ENCODE measurements at places on chromosomes 7 and 10. TPM values are rescaled to one million over a fixed set of nuclear protein-coding genes. Genes with fewer than 3 reads are reported as not detected.

ANKRD1 gene
- total RNA-seq, result under 0.01 TPM

GRCh38 chr10:80122110-80122710 is 10.3 kb upstream of the PLAC9 start:
- DNase-seq, result no peak

RASSF4 gene
- 11.4 TPM for total RNA-seq

SLC26A3 gene
- not detected for total RNA-seq

CACNB2 gene
- 1.5 TPM for total RNA-seq

MET gene
- 29.8 TPM for total RNA-seq

- no peak for DNase-seq
Measured at GRCh38 chr10:14524691-14525324, 194.1 kb upstream of the FRMD4A start.

- DNase-seq, result peak; percentile 68
Measured at GRCh38 chr7:120055300-120055699, 217.7 kb upstream of the KCND2 start.

- no peak for DNase-seq
Measured at GRCh38 chr7:11404355-11404754, 427.6 kb downstream of the THSD7A start.

GRCh38 chr7:90384433-90384832 is 18.8 kb upstream of the CLDN12 start:
- DNase-seq, result peak; percentile 35

DNA sequence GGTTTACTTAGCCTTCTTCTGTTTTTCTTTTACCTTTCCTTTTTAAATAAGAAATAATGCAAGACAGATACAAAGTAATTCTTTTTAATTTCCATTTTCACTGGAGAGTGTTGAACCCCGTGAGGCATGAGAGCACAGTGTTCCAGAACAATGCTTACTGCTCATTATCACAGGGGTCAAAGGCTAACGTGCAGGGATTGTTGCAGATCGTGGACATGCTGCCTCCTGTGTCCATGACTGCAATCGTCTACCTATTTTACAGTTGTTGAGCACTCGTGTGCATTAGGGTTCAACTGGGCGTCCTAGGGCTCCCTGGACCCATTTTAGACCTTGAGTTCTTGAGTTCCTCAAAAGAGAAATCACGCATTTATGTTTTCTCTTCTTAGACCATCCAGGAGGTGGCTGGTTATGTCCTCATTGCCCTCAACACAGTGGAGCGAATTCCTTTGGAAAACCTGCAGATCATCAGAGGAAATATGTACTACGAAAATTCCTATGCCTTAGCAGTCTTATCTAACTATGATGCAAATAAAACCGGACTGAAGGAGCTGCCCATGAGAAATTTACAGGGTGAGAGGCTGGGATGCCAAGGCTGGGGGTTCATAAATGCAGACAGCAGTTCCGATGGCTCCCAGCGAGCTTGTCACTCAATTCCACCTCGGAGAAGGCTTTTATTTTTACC is 124.2 kb downstream of the EGFR start:
- DNase-seq, result no peak

DNA sequence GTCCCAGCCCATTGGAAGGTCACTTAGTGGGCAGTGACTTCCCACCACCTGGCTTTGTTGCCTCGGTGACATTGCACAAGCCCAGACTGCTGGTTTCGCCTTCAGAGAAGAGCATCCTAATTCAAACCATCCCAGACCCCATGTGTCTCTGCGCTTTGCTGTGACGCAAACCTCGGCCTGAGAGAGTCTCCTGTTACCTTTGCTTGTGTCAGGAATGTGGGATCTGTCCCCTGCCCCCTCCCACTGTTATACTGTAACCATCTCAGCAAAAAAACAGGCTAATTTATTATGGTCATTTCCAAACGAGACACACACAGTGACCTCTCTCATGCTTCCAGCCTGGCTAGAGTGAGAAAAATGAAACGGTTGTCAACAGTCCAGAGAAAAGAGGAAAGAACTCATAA is 25.0 kb upstream of the AQP1 start:
- DNase-seq, result no peak

GTPBP10 gene
- 18.7 TPM for total RNA-seq

DNA sequence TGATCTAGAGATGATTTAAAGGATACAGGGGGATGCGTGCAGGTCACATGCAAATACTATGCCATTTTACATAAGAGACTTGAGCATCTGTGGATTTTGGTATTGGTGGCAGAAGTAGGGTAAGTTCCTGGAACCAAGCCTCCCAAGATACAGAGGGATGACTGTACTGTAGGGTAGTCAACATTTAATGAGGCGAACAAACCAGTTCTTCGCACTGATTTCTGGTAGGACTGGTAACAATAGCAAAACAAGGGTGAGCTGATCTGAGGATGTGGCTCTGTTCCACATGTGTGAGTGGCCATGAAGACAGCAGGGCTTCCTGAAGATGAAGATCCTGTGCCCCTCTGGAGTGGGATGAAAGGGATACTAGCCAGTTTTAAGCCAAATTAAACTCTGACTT is 36.3 kb downstream of the MKX start:
- no peak for DNase-seq

ARHGAP19 gene
- total RNA-seq, result 7.4 TPM

GRCh38 chr10:30430544-30431298 is 3.3 kb upstream of the MAP3K8 start:
- no peak for DNase-seq

- no peak for DNase-seq
Measured at GRCh38 chr7:41970941-41971340, 266.1 kb downstream of the GLI3 start.

GRCh38 chr7:93146036-93146435 is 2.1 kb downstream of the SAMD9L start:
- DNase-seq, result no peak

CFTR gene
- under 0.01 TPM for total RNA-seq

TUBAL3 gene
- total RNA-seq, result not detected

DNA sequence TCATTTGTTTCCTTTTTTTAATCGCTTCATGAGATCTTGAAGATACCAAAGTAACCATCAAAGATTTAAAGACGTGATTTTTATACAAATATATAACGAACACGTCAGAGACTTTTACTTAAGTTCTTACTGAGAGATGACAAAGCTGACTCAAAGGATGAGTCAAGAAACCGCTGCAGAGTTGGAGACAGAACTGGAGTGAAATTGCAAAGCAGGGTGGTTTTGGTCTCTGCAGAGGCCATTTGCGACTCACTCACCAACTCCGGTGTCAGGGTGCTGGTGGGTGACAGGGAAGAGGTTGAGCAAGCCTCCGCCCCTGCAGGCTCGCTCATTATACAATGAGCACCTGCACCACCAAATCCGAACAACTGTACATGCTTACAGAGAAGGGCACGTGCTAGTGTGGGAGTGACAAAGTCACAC is 75.2 kb downstream of the DNAJB6 start:
- DNase-seq, result peak; percentile 93

DNA sequence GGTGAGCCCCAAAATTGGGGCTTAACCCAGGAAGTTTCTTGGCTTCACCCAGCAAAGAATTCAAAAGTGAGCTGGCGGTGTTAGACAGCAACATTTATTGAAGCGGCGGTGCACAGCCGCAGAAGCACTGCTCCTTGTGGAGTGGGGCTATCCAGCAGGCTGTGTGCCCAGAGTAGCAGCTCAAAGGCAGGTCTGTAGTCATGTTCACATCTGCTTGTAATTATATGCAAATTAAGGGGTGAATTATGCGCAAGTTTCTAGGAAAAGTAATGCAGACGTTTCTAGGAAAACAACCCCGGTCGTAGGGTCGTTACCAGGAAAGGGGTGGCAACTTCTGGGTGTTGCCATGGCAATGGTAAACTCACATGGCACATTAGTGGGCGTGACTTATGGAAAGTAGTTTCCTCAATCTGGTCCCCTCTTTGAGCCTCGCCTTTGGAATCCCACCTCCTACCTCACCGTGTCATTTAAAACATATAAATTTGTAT is 13.7 kb upstream of the KBTBD2 start:
- DNase-seq, result peak; percentile 83

GRCh38 chr10:15035385-15036301 is 8.1 kb upstream of the OLAH start:
- peak; percentile 88 for DNase-seq

- no peak for DNase-seq
Measured at GRCh38 chr10:13352519-13352918, 4.4 kb upstream of the SEPHS1 start.

- DNase-seq, result peak; percentile 76
Measured at GRCh38 chr7:78326189-78326588, 527.6 kb downstream of the PHTF2 start.

SFTPA1 gene
- not detected for total RNA-seq

GRCh38 chr7:157018997-157019608 is 8.6 kb upstream of the MNX1 start:
- no peak for DNase-seq

- no peak for DNase-seq
Measured at GRCh38 chr7:28766359-28766758, 191.8 kb downstream of the TRIL start.

DNA sequence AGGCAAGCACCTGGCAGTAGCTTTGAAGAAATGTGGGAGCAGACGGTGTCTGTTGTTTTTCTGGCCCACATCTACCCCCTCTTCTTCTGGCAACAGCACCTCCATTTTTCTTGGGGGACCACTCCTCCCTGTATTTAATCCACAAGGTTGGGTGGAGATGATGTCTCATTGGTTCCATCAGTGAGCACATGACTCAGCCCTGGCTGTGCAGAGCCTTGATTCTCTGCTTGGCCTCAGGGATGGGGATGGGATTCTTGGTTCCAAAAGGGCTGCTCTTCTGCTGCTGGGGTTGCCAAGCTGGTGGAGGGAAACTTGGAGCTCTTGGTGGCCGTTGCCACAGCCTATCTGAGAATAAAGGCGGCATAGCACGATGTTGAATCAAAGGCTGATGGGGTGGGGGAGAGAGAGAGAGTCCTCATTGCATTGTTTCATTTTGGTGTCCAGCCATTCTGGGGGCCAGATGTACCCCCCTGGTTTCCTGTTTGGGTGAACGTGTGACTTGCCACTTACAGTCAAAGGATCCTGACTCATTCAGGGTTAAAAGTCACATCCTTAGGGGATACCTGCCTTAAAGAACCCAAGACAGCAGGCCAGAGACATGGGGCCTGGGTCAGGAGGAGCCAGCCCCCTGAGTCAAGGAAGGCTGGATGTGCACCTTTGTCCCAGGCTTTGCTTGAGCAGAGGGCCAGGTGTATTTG is 25.9 kb downstream of the GRK5 start:
- DNase-seq, result no peak

DNA sequence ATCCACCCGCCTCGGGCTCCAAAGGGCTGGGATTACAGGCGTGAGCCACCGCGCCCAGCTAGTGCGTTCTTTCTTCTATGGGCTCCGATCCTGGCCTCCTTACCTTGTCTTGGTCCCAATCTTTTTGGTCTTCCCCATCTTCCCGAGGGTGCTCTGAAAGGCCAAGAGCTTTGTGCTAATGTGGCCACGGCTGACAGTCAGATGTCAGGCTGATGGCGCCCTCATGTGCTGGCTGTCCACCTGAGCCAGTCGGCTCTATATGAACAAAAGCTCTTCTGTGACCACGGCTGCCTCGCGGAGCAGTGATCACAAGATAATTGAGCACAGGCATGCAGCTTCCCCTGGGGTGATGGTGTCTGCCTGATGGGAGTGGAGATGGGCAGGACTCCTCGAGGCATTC is 11.0 kb upstream of the AHCYL2 start:
- no peak for DNase-seq

DNA sequence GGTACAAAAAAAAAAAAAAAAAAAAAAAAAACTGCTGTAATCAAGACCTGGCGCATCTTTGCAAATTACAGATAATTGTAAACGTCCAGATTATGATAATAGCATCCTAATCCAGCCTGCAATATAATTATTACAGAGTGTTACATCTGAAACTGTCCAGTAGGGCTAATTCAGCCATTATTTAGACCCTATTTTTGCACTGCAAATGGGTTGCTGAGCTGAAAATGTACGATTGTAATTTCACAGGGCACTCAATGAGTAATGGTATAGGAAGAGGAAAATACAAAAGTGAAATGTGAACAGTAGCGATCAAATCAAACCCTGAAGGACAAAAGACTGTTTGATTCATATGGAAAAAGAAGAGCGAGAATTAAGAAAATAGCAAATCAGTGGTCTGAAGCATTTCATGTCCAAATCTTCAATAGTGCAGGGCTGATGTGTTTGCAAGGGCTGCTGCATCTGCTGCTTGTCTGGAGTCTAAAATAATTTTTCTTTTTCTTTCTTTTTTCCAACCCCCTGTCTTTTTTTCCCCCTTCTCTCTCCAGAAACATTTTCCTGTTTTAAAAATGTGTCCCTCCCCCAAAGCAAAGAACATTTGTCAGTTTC is 8.9 kb downstream of the DLX6 start:
- DNase-seq, result no peak

EVX1 gene
- total RNA-seq, result not detected

DNA sequence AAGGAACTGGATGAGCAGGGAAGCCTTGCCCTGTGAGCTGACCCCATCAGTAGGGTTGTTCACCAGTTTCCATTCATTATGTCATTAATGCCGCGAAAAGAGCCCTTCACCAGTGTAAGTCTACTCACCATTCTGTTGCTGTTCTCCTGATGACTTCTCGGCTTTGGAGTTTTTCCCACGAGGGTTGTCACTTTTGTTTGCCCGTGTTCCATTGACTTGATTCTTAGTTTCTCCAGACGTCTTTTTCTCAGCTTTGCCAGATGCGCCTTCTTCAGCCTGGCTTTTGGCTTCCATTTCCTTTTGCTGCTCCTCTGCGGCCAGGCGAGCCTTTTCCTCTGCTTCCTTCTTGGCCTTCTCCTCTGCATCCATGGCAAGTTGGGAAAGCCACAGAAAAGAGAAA is 128.8 kb downstream of the PPP1R17 start:
- peak; percentile 67 for DNase-seq

SLC13A1 gene
- total RNA-seq, result not detected

DNA sequence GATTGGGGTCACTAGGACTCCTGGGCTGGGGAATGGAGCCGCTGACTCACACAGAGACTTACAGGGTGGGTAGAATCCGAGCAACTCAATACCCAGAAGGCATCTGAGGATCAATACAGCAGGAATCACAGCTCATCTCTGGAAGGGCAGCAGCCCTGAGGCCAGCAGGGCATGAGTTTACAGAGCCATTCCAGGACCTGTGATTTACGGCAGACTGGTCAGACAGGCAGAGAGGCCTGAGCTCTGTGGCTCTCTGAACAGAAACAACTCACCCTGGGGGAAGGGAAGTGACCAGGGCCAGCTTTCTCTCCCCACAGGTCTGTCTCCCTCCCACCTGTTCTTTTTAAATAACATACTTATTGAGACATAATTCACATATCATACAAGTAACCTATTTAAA is 88.2 kb upstream of the CXCL12 start:
- DNase-seq, result no peak

GRCh38 chr7:24982917-24983316 is 2.9 kb upstream of the OSBPL3 start:
- no peak for DNase-seq

DNA sequence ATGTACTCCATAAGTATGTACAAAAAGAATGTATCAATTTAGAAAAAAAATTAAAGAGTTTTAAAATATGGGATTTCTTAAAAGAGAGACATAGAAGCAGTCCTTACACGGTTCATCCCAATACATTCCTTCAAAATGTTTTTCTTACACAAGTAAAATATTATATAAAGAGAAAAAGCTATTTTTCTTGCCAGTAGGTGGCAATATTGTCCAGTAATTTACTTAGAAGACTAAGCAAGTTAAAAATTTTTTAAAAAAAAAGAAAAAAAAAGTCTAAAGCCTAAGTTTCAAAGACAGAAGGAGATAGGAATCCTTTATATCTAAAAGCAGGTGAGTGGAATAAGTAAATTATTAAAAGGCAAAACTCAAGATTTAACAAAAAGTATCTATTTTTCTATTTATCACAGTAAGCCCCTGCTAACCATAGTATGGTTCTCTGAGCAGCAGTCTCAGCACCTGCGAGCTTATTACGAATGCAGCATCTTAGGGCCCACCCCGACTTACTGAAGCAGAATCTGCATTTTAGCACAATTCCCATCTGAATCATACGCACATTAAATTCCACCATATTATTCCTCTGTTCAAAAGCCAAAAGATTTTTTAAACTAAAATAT is 240.6 kb downstream of the DGKI start:
- peak; percentile 76 for DNase-seq
